ENCODE measurements at places on chromosomes 13 and 19.

- DNase-seq, result no peak
Observed at GRCh38 chr13:22040810-22041364, 370.0 kb downstream of the FGF9 start.

GRCh38 chr13:50524560-50524959, 318.9 kb downstream of the DLEU7 start:
- DNase-seq, result no peak

DNA sequence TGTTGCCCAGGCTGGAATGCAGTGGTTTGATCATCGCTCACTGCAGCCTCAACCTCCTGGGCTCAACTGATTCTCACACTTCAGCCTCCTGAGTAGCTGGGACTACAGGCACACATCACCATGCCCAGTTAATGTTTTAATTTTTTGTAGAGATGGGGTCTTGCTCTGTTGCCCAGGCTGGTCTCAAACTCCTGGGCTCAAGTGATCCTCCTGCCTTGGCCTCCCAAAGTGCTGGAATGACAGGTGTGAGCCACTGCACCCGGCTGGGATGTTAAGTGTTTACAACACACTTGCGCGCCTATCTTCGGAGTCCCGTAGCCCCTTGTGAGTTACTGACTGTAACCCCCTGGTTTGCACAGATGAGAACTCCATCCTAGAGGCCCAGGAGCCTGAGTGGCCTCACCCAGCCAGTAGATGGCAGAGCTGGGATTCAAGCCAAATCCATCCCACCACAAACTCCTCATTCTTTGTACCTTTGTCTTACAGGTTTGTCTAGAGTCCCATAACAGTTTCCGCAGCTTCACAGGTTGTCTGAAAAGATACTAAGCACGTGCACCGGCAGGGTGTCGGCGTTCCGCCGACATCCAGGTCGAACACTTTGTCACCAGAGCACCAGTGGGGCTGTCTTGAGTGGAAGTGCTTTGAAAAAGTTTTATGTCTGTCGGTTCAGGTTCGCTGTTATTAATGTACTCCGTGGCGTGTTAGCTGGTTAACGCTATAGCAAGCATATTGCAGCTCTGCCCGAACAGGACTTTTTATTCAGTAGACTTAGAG, 14.7 kb downstream of the MAG start:
- DNase-seq, result no peak

DNA sequence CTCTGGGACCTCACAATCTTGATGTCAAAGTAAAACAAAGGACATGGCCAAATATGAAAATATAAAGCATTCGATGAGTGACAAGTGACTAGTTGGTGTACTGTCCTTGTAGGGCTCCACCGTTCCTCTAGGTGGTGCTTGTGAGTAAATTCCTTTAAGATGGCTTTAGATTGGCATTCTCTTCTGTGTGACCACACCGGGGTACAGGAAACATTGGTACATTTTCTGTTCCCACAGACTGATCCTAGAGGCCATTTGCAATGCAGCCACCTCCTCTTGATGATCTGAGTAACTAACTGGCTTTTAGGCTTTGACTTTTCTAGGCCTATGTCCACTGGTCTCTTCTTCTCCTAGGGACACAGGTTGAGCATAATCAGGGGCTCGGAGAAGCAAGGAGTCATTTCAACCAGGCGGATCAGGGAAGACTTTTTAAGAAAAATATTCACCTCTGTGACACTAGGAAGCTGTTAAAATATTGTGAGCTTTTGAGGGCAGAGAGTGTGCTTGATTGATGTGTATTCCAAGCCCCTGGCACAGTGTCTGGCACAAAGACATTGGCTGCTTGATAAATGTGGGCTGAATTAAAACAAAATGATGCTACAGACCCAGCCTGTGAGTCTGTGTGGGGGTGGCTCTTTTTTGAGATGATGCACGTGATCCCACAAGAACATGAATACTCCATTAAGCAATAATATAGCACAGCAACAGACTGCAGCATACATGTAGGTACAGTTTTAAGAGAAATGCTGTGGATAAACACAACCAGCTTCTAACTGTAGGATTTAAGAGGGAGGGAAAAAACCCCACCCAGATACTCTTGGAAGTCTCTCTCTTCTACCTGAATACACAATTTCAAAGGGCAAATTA, 21.0 kb downstream of the EPSTI1 start:
- peak; percentile 43 for DNase-seq

DNA sequence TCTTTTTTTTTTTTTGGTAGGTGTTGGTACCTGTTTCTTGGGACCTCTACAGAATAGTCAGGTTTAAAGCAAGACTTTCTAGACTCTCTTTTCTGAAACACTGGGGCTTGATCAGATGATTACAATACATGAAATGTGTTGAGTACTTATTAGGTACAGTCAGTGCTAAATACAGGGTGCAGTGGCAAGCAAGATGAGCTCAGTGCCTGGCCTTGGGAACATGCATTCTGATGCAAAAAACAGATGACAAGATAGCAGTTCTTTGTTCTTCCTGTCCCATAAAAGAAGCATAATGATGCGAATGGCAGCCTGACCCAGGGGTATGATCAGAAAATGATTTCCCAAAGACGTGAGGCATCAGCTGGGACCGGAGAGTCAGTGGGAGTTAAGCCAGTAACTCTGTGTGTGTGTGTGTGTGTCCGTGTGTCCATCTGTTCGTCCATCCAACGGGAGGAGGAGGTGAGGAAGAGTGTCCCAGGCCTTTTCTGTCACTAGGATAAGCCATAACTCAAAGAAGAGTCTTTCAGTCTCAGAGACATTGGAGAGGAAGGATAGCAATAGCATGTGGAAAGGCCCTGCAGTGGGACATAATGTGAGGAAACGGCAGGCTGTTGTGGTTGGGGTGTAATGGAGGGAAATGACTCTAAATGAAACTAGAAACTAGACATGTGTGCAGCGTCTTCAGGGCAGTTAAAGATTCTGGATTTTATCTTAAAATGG, 32.2 kb downstream of the SLAIN1 start:
- DNase-seq, result no peak

DNA sequence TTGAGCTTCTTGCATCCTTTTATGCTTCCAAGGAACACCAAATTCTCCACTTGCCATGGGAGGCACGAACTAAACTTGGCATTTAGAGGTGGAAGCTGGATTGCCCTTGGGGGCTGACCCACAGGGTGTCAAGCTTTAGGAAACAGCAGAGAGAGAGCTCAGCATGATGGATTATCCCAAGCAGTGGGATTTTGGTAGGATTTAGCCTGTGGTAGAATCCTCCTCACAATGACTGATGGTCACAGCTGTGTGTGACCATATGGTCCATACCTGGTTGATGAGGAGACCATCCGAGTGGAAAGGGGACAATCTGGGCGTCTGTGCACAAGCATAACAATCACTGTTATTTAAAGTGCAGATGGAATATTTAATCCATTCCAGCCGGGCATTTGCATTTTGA, 40.1 kb upstream of the PSG9 start:
- no peak for DNase-seq

DNA sequence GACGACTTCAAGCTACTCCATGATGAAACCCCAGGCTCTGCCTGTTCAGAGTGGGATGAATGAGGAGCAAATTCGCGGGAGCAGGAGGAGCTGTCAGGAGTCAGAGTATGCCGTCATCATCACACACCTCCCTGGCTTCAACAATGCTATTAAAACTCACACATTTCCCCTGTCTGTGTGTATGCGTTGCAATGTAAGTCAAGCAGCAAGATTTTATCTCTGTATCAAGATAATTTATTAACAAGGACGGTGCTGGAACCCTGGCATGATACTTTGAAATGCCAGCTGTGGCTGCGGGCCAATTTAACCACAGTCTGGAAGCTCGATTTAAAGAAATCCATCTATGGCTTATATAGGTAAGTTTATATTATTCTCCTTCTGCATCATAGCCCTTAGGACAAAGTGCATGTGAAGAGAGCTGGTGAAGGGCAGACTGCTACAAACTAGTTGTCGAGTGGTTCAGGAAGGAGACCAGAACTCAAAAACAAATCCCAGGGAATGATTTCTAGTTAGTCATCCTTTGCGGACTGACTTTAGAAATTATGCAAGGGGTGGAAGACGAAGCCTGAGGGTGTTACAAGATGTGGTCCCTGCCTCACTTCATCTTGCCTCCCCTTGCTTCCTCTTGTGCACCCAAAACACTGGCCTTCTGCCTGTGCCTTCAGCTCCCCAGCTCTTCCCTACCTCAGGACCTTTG, 486.5 kb downstream of the COG6 start:
- no peak for DNase-seq

DNA sequence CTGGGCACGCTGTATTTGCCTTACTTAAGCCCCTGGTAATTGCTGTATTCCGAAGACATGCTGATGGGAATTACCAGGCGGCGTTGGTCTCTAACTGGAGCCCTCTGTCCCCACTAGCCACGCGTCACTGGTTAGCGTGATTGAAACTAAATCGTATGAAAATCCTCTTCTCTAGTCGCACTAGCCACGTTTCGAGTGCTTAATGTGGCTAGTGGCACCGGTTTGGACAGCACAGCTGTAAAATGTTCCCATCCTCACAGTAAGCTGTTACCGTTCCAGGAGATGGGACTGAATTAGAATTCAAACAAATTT, 676 bp downstream of the BRCA2 start:
- DNase-seq, result no peak

DNA sequence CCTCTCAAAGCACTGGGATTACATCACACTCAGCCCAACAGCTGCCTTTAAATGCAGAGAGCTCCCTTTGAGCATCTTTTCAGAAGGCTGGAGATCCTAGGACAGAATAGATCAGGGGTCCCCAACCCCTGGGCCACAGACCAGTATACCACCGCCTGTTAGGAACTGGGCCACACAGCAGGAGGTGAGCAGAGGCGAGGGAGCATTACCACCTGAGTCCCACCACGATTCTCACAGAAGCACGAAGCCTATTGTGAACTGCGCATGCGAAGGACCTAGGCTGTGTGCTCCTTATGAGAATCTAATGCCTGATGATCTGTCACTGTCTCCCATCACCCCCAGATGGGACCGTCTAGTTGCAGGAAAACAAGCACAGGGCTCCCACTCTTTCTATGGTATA, 2.2 kb upstream of the WTIP start:
- no peak for DNase-seq
